Cortex of kidney (tissue), 1 donor: ENCODE measurements at places on chromosomes 2 and 18.
A peak's percentile ranks its signal among the peaks of the same experiment; 100 is the strongest.

GRCh38 chr2:39447266-39448168, 10.4 kb upstream of the MAP4K3 start:
- no peak for DNase-seq

DNA sequence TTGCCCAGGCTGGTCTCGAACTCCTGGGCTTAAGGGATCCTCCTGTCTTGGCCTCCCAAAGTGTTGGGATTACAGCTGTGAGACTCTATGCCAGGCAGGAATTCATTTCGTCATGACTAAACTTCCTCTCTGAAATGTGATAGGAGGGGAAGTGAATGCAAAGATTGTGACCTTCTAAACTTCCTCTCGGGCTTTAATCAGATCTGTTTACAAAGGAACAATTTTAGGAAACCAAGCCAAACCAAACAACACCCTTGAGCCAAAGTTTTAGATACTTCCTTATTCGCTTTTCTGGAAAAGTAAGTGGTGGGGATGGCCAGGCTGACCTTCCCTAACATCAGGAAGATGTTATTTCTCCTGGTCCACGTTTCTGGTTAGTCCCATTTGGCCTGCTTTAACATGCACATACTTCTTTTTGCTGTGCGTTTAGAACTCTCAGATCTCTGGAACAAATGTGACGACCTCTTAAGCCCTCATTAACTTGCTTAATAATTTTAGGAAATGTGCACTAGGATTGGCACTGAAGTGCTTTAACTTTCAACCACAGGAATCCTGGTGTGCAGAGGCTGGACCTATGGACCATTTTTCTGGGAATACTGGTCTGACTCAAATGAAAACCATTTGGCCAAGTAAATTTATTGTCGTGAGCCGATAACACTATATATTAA, 33.2 kb upstream of the YES1 start:
- DNase-seq = no peak

GRCh38 chr18:6509417-6509816, 94.7 kb upstream of the L3MBTL4 start:
- no peak for DNase-seq

- DNase-seq = no peak
Observed at GRCh38 chr2:25588576-25588975, 84.8 kb downstream of the DTNB start.

GRCh38 chr2:168138374-168138773, 109.0 kb downstream of the STK39 start:
- no peak for DNase-seq

- no peak for DNase-seq
Observed at GRCh38 chr2:234494361-234495250, 2.3 kb downstream of the ARL4C start.

- DNase-seq = no peak
Observed at GRCh38 chr2:179438654-179439053, 174.0 kb upstream of the SESTD1 start.

DNA sequence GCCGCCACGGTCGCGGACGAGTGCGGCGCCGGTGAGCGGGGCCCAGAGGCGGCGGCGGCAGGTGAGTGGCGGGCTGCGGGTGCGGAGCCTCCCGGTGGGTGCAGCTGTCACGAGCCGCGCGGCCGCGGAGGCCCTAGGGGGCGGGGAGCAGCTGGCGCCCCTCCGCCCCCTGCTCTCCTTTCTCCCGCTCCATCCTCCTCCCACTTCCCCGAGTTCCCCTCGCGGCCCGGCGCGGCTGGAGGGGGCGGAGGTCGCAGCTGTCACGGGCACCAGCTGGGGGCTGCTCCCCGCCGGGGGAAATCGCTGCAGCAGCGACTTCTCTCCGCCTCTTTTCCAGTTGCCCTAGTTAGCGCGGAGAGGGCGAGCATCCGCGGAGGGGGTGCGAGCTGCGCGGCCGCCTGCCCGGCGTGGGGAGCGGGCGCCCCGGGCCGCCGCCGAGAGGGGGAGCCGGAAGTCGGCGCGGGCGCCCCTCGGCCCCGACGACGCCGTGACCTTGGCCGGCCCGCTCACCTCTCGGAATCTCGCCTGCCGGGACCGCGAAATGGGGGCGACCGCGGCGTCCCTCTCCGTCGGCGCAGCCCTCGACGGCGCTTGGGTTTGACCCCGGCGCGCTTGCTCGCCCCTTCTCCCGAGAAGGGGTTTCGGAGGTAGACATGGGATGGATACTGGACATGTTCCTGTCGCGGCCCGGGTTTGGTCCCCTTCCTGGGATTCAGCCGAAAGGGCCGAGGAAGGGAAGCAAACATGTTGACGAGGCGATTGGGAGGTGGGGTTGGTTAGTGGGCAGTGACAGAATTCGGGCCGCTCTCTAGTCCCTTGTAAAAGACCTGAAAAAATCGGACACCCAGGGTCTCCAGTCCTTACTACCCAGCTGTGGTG, 727 bp downstream of the NCOA1 start:
- DNase-seq = peak; percentile 13

- DNase-seq = no peak
Observed at GRCh38 chr2:6214471-6214870, 522.3 kb downstream of the SOX11 start.

DNA sequence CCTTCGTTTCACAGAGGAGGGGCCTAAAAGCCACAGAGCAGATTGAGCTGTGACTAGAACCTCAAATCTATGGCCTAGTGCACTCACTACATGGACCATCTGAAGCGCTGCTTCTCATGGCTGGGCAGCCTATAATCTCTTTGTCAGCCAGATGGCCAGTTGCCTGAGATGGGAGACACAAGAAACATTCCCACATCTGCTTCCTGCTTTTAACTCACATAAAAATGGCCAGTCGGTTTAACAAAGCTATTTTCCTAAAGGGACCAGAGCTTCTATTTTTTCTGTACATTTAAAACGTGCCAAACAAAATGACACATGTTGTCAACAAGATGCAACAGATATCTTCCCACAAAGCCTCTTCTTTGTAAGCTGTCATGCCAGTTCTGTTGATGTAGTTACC, 173.8 kb downstream of the GFPT1 start:
- DNase-seq = no peak

GRCh38 chr2:229179628-229180027, 91.5 kb downstream of the PID1 start:
- no peak for DNase-seq

- no peak for DNase-seq
Observed at GRCh38 chr2:10572701-10573100, 117.1 kb downstream of the NOL10 start.

- no peak for DNase-seq
Observed at GRCh38 chr2:191758518-191759507, 80.9 kb downstream of the NABP1 start.

DNA sequence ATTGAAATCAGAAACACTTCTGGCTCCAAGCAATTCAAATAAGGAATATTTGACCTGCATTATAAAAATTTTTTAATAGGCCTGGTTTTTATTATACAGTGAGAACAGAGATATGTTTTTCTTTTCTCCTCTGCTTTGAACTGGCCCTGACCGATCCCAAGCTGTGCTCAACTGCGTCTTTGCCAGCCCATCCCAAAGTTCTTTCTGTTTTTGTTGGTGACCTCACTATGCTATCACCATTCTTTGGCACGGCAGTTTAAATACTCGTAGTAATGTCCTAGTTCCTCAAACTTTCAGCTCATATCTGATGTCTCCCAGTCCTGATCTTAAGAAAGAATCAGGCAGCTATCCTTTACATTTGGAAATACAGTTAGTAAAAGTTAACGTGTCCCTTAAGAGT, 42.3 kb upstream of the NETO1 start:
- no peak for DNase-seq

- DNase-seq = no peak
Observed at GRCh38 chr2:75528221-75528977, 32.3 kb downstream of the EVA1A start.

- no peak for DNase-seq
Observed at GRCh38 chr2:205482399-205483081, 199.8 kb upstream of the NRP2 start.

GRCh38 chr2:230634146-230634545, 78.5 kb upstream of the CAB39 start:
- DNase-seq = no peak

- no peak for DNase-seq
Observed at GRCh38 chr18:65968239-65969004, 217.6 kb downstream of the CDH7 start.

GRCh38 chr18:75128911-75129716, 79.8 kb downstream of the PTGR3 start:
- no peak for DNase-seq

DNA sequence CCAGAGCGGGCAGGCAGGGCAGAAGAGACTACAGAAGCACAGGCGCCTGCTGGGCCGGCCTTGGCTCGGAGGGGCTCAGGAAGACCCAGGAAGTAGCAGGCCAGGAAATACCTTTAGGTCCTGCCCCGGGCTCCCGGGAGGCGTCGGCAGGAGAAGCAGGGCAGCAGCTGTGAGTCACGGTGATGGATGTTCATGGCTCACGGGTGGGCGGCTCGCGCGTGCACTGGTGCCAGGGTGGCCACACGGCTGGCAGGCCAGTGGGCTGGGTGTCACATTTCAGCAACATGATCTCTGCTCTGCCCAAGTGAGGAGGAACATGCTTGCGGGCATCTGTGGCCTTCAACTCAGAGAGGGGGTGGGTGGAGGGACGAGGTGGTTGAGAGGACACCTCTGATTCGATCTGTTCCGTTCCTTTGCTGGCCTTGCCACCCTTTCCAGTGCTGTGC, 139.3 kb downstream of the KLHL29 start:
- no peak for DNase-seq

GRCh38 chr2:48016225-48017019, 110.1 kb upstream of the FBXO11 start:
- DNase-seq = no peak

DNA sequence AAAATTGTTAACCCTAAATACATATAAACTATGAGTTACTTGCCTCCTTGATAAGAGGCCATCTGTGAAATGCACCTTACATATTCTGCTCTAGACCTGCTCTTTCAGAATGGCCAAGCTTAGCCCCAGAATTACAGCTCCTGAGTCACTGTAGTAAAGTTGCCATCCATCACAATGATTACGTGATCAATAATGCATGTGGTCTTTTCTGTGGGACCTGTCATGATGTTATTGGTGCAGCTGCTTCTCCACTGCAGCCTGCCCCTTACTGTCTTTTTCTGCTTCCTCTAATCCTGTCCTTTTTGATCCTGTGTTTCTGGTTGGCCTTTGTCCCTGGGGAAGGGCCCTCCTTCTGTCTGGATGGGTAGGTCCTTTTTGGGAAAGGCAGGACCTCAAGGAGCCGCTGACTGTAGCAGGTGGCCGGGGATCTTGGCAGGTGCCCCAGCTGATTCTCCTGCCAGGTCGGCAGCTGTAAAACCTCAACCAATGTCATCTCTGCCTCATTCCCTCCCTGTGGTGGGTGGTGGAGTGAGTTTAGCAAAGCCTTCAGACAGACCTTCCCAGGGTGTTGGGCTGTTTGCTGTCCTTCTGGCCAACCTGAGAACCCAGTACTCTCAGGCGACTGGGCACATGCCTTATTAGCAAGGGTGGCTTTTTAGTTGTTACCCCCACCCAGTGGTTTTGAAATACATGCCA, 126.2 kb upstream of the EML6 start:
- no peak for DNase-seq

GRCh38 chr2:173647681-173648311, 293.1 kb downstream of the CDCA7 start:
- no peak for DNase-seq

DNA sequence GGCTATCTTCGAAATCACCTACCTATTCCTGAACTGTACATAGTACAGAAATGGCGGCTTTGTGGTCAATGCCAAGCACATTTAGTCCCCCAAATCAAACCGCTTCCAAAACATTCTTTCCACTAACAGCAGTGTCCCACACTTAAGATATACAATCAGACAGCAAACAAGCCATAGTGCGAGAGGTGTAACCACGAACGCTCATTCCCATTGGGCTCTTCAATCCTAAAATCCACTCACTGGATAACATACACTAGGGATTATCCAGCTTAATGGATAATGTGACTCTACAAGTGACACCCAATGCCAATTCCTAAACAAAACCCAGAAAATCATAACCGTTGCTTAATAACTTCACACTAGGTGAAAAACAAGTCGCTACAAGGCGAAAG, 2.0 kb downstream of the XPO1 start:
- DNase-seq = no peak

DNA sequence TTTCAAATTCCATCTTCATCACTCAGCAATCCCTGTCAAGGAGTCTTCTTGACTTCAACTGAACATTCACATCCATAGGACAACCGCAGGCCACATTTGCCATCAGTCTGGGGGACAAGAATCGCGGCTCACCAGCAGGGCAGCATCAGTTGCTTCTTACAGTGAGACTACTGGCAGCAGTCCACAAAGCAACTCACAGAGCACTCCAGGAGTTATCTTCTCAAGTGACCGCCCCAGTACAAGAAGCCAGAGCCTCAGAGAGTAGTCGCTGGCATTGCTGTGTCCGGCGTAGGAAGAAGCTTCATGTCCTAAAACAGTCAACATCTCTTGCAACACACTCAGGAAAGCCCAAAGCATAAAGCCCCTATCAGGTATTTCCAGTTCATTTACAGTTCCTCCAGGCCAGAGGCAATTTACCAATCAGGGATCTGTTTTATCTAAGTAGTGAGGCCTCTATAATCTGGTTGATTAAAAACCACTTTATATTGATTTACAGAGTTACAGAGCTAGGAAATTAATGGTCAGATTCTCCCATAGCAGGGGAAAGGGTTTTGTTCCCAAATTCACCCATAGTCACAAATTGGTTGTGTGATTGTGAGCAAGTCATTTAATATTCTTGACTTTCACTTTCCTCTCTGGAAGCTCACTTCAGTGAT, 177.3 kb downstream of the NBAS start:
- DNase-seq = no peak

GRCh38 chr2:197838036-197838435, 33.6 kb downstream of the PLCL1 start:
- no peak for DNase-seq

DNA sequence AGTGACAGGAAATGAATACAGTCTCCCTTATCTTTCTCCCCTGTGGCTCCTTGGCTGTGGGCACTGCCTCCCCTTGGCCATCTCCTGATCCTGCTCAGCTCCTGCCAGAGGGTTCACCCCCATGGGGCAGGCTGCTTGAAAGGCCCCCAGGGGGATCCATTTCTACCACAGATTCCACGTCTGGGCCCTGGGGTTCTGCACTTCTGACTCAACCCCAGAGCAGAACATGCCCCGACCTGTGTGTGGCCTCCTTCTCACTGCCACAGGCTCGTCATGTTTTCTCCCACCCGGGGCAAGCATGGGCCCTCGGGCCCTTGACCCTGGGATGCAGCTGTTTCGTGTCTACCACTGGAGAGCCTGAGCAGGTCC, 122.2 kb downstream of the ACKR3 start:
- DNase-seq = no peak

GRCh38 chr2:191434072-191434471, 188.9 kb downstream of the MYO1B start:
- DNase-seq = no peak
